ENCODE measurements at places on chromosomes 5 and 9.
A peak's percentile ranks its signal among the peaks of the same experiment; 100 is the strongest.

GRCh38 chr5:16411741-16412455 lies 53.7 kb downstream of the ZNF622 start:
- no peak for DNase-seq

DNA sequence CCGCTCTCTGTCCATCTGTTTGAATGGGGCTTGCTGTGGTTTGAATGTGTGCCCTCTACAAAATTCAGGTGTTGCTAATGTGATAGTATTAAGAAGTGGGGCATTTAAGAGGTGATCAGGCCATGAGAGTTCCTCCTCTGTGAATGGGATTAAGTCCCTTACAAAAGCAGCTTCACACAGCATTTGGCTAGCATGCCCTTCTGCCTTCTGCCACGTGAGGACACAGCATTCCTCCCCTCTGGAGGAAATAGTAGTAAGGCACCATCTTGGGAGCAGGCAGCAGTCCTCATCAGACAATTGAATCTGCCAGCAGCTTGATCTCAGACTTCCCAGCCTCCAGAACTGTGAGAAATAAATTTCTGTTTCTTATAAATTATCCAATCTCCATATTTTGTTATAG lies 540.2 kb downstream of the CSNK1G3 start:
- DNase-seq: no peak

DNA sequence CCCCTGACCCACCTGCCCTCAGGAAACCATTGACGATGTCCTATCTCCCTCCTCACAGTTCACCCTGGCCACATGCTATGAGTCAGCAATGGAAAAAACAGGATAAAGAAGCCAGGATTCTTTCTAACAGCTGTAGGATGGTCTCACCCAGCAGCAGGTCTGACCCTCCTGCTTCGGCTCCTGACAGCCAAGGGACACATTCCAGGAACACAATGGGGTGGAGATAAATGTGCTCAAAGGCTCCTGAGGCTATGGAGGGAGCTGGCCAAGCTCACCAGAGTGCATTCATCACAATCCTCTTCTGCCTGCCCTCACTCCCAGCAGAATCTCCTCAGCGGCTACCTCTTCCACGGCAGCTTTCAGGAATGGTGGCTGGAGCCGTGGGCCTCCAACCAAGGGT lies 170.3 kb downstream of the PJA2 start:
- DNase-seq: no peak

DNA sequence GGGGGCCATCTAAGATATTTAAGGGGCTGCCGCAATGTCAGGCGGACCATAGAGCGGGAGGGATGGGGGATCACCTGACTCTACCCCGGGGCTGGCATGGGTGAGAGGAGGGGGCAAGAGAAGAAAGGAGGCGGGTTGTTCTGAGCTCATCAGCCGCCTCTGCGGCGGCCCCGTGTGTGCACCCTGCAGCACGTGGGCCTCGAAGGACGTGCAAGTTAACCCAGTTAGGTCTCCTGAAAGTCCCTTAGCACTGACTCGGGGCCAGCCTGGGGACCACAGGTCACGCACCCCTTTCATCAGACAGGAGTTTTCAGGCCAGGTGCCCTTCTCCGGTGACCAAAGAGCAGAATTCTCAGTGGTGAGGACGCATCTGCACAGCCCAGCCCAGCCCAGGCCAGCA lies 58.0 kb downstream of the UBE2QL1 start:
- DNase-seq: no peak

- peak; percentile 26 for DNase-seq
Measured at GRCh38 chr5:158874792-158875191, 224.9 kb downstream of the EBF1 start.
